ENCODE measurements at places on chromosomes 2 and 18.

GRCh38 chr2:239258248-239258647 is 142.6 kb downstream of the HDAC4 start:
- no peak for DNase-seq

DNA sequence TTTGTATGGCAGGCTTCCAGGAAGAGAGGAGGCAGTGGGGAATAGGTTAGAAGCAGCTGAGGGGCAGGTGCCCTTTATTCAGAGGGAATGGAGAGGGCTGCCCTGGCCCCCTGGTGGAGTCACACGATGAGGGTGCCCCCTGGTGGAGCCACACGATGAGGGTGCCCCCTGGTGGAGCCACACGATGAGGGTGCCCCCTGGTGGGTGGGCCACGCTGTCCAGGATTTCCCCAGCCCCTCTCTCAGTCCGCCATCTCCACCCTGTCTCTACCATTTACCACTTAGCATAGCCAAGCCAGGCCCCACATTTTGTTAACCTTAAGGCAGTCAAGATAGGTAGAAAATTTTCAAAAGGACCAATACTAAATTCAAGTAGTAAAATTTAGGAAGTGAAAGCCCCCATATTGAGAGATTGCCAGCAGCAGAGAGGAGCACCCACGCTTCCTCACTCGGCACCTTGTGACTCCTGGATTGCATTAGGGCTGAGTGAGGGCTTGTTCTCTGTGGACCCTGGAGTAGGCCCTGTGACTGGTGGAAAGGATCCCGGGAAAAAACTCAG is 10.4 kb upstream of the FAM228A start:
- no peak for DNase-seq

GRCh38 chr2:224222974-224223373 is 178.9 kb downstream of the FAM124B start:
- DNase-seq: no peak

DNA sequence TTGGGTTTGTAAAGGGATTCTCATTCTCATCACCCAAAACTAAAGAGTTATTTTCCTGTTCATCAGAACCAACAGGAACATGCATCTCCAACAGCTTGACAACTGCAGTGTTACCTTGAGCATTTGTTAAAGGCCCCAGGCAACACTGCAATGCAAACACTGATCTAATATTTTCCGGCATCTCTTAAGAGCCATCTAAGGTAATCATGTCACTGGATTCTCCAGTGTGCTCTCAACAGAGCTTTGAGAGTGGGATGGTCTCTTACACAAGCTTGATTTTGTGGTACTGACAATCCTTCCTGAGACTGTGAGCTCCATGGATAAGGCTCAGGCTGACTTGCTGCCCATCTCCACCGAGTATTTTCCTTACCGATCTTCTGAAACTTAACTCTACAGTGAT is 90.5 kb upstream of the ITGB6 start:
- no peak for DNase-seq

DNA sequence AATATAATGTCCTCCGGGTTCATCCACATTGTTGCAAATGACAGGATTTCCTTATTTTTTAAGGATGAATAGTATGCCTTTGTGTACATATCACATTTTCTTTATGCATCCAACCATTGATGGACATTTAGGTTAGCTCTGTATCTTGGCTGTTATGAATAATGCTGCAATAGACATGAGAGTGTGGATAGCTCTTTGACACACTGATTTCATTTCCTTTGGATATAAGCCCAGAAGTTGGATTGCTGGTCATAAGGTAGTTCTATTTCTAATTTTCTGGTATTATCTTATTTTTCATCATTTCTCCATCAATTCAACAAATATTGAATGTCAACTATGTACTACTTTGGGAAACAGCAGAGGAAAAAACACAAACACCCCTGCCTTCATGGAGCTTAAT is 423.3 kb downstream of the MTX2 start:
- peak; percentile 43 for DNase-seq

DNA sequence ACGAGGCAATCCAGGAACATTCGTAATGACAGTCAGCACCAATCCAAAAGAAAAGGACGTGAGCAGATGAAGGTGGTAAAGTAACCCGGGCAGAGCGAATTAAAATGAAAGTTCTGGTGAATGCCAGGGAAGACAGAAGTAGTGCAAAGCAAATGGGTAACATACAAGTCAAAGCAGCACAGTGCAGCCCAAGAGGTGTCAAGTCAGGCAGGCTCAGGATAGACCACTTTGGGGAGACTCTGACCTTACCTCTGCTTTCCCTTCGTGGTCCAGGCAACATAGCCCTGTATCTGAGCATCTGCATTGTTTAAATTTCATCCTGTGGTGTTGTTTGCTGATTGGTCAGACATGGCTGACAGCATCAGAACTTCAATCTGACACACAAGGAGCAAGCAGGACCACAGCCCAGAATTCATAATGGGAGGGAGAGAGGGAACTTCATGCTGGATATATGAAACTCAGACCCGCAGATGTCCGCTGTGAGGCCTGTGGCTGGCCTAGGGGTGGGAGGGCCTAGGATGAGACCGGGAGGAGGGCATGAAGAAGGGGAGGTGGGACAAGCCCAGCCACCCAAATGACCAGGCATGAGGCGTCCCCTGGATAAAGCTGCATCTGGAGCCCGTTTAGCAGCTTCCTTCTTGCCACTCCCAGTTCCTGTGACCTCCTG is 285.7 kb downstream of the TCF4 start:
- no peak for DNase-seq

DNA sequence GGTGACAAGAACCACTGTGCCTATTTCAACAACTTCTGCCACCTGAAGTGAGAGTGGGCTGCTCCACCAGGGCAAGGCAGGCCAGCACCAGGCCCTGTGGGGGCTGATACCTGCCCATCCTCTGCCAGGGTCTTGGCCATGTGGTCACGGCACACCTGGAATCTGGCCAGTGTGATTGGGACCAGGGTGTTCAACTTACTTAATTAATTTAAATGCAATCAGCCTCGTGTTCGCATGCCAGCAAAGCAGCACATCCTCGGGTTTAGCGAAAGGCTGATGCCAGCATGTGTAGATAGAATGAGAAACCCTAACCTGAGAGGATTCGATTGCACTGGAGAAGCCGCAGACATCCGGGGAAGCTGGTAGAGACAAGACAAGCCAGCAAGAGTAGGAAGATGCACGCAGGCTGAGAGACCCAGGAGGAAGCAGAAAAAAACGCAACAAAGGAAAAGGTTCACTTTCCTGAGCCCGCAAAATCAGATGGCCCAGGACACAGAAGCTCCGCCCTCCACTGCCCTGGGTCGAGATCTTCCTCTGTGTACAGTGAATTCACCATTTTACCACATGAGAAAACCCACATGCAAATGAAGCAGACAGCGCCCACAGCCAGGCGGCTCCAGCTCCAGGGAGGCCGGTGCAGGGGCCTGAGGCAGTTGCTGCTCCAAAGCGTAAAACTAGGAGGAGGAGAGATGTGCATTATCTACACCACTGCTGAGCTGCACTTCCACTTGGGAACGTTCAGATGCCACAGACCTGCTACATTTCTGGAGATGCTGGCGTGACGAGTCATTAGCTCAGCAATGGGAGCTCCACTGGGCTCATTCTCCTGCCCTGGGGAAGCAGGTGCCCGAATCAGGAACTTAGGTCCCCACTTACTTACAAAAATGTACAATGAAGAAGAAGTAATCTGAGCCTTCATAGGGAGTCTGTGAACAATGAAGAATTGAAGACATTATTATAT is 92.1 kb downstream of the TMEM18 start:
- DNase-seq: no peak

GRCh38 chr2:9001778-9002177 is 1.7 kb downstream of the MBOAT2 start:
- DNase-seq: no peak

DNA sequence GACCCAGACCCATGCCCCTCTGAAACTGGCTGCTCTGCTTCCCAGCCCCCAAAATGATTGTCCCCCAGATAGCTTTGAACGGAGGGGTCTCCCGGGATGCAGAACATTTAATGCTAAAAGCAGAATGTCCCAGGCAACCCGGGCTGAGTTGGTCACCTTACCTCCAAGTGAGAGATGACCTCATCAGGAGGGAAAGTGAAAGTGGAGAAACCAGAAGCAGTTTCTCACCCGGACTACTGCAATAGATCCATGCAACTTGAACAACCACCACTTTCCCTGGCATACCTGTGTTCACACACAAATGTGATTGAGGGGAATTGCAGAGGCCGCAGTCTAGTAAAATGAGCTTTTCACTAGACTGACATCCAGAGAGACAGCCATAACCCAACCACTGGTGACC is 75.3 kb upstream of the NPAS2 start:
- DNase-seq: no peak

GRCh38 chr2:237631007-237631785 is 3.8 kb downstream of the LRRFIP1 start:
- DNase-seq: no peak

- peak; percentile 22 for DNase-seq
These were observed 805.6 kb upstream of the KLHL29 start for GRCh38 chr2:22579341-22579740.

DNA sequence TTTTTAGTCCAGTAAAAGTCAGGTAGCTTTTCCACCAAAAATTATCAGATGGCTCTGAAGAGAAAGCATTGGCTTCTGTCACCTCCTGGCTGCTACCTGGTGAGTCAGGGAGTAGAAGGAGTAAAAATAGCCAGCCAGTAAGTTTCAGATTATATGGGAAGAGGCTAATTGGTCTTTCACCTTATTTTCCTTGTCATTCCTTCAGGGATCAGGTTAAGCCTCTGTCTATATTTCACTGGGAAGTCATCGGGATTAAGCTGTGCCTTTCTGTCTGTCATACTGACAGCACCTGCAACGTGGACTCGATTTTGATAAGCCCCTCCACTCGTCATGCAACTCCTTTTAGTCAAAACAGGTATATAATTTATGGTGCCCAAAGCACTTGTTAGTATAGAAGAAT is 380.7 kb upstream of the CELF4 start:
- no peak for DNase-seq

DNA sequence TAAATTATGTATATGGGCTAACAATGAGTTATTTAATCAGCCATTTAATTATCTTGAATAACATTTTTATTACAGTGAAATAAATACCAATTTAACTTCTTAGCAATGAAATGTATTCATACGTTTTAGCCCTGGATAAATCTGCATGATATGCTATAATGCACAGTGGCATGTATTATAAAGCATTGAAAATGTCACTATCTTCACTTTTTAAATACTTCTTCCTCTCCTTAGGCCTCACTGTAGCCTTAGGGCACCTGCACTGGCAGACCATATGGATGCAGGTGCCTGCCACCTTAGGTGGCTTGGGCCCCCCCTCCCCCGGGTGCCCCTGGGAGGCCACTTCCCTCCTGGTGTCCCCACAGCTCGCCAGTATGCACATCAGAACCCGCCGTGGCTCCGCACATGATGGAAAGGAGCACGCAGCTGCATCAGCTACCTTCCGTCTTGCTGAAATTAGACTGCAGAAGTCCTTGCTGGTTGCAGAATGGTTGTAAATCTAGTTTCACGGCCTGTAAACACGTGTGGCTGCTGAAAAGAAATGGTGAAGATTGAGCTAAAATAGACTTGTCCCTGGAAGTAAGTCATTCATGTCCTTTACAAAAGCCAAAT is 56.7 kb downstream of the ADI1 start:
- no peak for DNase-seq

- no peak for DNase-seq
These were observed 6.8 kb upstream of the COLEC11 start for GRCh38 chr2:3588084-3588483.

DNA sequence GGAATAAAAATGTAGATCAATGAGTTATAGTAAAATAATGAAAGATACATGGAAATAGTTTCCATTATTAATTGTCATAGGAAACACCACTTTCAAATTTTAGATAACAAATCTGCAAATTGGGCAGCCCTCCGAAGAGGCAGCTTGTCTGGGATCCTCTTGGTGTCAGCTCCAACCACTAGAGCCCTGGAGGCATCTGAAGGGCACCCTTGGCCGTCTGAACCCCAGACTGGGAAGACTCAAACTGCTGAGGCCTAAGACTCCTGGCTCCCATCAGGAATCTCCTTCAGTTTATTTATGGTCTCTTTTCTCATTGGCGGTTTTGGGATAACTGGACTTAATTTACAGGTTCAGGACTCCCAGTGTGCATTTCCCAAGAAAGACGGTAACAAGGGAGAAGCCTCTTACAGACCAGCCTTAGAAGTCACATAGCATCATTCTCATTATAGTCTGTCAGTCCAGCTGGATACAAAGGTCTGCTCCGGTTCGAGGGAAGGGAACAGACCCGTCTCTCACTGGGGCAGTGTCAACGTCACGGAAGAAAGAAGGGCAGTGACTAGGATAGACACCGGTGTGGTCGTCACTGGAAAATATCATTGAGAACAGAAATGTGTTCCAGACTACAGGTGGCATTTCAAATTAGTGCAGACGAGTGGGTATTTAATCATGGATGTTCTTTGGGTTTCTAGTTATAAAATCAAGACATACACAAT is 390.7 kb upstream of the NETO1 start:
- DNase-seq: no peak

- no peak for DNase-seq
These were observed 20.5 kb upstream of the LRPPRC start for GRCh38 chr2:44016282-44016681.

DNA sequence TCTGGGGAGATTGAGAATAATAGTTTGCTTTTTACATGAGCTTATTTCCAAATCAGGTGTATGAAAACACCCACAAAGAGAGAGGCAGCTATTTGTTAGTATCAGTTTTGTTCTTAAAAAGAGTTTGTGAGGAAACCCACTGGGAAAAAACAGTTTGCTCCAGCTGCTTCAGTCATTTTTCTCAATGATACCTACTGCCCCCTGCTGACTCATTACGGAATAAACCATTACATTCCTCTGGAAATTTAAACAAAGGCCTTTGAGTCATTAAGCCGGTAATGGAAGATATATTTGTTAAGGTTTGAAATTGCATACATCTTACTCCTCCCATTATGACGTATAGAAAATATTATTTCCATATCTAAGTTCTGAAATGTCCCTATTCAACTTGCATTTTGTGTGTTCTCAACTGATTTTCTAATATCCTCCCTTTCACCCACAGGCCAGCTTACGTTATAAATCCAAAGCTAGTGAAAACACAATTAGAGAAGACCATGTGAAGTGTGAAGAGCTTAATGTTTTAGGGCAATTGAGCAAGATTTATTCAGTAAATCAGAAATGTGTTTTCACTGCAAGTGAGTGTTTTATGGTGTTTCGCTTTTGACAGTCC is 761.6 kb downstream of the DSC3 start:
- DNase-seq: peak; percentile 57

DNA sequence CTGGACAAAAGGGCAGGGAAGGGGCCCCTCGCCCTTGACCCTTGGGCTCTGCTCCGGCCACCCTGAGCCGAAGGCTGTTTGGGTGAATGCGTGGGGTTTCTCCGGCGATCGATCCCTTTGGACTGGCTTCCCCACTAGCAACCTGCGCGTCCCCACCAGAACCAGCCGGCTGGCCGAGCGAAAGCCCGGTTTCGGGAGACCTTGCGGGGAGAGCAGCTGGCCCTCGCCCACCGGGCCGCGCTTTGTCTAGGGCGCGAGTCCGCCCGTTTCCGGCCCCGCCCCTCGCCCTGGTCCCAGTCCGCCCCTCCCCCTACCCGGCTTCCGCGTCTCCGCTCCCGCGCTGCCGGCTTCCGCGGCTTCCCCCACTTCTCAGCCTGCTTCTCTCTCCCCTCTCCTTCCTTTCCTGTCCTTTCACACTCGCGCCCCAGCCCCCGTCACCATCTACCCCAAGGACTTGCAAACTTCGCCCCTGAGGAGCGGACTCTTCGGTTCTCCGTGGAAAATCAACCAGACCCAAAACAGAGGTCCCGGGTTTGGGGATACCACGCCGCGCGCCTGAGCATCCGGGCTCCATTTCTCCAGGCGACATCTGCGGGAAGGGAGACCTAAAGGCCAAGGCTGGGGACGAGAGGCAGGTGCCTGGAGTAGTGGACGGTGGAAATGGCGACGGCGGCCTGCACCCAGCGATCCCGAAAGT is 48.0 kb upstream of the ATP6V1B1 start:
- DNase-seq: no peak
